Lower lobe of right lung (tissue), 2 donors: ENCODE measurements at places on chromosomes 2 and 18.

DNA sequence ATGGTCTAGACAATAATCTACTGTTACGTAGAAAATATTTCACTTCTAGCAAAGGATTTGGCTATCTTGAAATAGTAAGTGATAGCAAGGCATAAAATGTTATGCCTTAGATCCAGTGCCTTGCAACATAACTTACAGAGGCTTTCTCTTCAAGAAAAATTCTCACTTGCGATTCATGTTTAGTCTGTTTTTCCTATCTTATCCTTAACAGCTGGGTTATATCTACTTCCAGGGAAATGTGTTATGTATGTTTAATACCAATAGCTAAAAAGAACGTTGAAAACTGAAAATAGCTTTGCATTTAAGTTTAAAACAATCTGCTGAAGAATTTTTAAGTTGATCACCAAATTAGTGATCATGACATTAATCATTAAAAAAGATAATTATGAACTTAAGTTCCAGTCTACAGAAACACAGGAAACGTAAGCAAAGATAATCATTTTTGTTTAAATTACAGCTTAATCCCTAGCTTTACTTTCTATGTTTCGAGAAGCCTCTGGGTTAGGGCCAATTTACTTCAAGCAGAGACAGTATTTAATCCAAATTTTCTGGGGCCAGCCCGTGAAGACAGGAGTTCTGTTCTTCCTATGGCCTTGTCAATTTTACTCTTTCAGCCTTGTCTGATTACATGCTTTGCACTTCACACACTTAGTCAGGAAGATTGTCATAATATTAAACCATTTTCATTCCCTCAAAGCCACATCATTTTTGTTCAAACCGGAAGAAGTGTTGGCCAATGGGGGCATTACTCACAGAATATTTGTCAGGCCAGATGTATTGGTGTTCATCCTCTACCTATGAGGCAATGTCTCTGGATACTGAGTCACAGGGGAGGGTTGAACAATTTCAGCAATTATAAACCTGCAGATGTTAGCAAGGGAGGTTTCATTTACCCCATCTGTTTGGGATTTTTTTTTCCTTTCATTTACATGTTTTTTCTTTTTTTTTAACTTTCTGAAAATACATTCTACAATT is 1132.9 kb upstream of the ZEB2 start:
- no peak for DNase-seq

DNA sequence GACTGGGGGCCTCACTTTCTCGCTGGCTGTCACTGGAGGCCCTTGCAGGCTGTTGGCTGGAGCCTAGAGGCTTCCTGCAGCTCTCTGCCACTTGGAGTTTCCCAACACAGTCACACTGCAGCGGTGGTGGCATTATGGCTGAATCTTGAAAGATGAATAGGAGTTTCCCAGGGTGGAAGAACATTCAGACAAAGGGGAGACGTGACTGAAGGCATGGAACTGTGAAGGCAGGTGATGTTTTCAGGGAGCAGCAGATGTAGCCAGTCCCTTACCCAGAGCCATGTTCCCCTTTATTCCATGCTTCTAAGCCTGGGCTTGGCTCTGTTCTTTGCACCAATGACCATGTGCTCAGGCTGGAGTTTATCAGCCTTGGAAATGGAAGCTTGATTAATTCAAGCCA is 106.7 kb upstream of the BOD1L2 start:
- no peak for DNase-seq

- no peak for DNase-seq
Observed at GRCh38 chr2:107419191-107419590, 407.5 kb upstream of the RGPD4 start.

DNA sequence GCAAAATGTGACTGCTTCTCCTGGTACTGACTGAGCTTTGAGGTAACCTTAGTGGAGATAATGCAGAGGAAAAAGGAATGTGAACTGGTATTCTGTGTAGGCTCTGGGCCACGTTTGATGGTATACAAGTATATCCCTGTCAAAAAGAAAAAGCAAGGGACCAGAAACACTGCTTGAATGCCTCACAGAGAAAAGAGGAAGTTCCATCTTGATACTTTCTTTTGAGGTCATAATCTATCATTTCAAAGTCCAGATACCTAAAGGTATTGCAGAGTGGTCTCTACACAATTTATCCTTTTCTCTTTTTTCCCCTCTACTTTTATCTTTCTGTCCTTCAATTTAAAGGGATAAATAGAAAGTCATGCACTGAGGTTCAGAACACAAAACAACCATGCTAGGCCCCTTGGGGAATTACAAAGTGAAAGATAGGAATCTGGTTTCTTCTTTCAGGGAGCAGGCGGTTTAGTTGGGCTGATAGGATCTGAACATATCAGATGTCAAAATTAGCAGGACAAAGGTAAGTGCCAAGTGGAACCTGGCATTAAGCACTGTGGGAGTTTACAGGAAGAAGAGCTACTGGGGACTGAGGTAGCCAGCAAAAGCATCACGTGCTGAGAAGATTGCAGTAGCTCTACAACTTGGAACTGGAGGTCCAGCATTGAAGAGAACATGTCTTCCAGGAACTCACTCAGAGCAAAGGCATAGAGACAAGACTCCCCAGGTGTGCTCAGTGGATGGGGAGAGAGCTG is 121.2 kb downstream of the LYPD6 start:
- no peak for DNase-seq

DNA sequence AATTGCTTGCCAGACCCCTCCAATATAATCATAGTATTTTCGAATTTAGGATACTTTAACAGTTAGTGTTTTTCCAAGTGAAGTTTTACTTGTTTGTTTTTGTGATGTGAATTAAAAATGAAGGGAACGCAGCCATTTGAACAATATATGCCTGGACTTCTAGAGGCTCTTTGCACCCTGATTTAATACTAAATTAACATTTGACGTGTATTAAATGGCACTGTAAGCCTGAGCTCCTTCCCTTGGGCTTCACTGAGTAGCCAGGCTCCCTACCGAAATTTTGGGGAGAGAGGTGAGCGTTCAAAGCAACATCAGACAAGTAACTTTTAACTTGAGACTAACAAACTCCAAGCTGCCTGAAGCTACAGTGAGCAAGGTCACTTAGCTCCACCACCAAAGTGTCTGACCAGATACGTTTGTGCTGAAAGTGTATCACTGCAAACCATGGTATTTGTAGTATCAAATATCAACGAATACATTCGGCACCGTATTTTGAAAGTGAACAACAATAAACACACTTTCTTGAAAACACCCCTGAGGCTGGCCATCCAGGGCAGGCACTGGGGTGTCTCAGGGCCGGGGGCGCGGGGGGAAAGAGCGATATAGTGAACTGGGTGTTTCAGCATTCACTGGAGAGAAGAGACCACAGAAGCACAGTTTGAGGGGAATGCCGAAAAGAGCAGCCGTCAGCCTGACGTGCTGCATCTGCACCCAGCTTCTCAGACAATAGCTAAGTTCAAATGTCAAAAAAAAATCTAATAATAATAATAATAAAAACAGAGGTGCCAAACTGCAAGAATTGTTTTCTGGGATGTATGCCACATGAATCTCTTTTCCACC is 7.7 kb upstream of the POU3F3 start:
- no peak for DNase-seq

DNA sequence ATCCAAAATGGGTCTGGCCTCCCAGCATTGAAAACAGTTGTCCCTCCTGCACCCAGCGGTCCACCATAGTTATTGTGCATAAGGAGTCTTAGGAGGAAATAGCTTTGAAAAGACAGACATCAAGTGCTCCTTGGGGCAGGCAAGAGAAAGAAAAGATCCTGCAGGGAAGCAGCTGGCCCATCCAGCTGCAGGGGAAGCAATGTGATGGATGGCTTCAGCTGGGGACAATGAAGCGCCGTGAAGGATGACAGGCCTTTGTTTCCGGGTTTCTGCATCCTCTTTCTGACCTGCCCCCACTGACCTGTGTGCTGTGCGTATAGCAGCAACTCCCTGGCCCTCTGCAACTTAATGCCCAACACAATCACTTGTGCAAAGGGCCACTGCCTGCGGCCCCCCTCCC is 142.9 kb upstream of the NCKAP5 start:
- no peak for DNase-seq
